ENCODE measurements at places on chromosomes 1 and 21. TPM values are rescaled to one million over a fixed set of nuclear protein-coding genes. Genes with fewer than 3 reads are reported as not detected.

DNA sequence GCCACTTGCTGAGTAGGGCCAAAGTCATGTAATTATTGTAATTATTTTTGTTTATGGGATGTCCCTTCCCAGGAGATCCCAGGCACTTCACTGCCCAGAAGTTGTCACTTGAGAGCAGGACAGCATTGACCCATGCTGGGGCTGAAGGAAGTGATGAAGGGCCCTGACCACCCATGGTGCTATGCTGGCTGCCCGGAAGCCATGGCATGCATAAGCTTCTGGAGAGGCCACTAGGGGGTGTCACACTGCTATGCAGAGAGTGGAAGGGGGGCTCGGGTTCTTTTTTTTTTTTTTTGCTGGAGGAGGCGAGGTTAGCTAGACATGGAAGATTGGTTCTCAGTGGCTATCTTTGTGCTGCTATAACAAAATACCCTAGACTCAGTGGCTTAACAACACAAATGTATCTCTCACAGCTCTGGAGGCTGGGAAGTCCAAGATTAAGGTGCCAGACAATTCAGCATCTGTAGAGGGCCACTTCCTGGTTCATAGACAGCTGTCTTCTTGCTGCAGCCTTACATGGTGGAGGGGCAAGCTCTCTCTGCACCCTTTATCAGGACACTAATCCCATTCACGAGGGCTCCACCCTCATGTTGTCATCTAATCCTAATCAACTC lies 84.9 kb downstream of the CNIH3 start:
- DNase-seq = no peak

GRCh38 chr1:229158341-229158921 lies 112.5 kb upstream of the RAB4A start:
- DNase-seq = peak; percentile 46

DNA sequence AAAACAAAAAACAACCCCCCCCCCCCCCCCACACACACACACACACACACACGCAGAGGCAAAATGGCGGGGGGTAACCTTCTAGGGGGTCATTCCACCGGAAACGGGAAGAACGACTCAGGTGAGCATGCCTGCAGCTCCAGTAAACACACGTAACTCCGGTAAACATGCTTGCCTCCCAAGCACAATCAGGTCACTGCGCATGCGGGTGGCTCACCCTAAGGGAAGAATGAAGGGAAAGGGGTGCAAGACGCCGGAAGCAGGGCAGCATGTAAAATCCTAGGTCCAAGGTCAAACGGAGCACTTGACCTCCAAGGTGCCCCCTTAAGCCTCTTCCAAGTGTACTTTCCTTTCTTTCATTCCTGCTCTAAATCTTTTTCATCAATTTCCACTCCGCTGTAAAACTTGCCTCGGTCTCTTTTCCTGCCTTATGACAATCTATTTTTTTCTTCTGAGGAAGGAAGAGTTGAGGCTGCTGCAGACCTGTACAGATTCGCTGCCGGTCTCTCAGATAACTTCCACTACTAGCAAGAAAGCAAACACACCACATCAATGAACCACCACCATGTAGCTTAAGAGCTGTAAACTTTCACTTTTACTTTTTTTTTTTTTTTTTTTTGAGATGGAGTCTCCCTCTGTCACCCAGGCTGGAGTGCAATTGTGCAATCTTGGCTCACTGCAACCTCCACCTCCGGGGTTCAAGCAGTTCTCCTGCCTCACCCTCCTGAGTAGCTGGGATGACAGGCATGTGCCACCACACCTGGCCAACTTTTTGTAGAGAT lies 21.0 kb upstream of the CBR3 start:
- peak; percentile 67 for DNase-seq

Gene LCE6A
- not detected for total RNA-seq

Gene COL9A2
- total RNA-seq = 5.1 TPM

- DNase-seq = no peak
Measured at GRCh38 chr21:35925497-35925896, 134.8 kb downstream of the SETD4 start.

DNA sequence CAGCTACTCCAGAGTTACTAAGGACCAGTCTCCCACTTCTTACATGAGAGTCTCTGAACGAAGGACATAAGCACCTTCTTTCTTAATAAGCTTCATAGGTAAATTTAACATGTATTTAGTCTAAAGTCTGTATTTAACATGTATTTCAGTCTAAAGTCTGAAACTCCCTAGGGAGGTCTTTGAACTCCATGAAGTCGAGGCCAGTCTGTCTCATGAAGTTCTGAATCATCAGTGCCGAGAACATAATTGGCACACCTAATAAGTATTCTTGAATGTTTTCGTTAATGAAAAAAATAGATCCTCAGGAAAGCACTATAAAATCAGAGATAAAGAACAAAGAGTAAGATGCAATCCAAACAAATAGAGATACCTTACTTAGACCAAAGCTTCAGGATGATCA lies 945.5 kb downstream of the TTLL7 start:
- no peak for DNase-seq

Gene TNNT2
- total RNA-seq = 1.1 TPM

GRCh38 chr1:227459977-227460376 lies 103.4 kb upstream of the ZNF678 start:
- no peak for DNase-seq

- DNase-seq = peak; percentile 76
Measured at GRCh38 chr1:246971090-246971721, 36.7 kb downstream of the ZNF695 start.

DNA sequence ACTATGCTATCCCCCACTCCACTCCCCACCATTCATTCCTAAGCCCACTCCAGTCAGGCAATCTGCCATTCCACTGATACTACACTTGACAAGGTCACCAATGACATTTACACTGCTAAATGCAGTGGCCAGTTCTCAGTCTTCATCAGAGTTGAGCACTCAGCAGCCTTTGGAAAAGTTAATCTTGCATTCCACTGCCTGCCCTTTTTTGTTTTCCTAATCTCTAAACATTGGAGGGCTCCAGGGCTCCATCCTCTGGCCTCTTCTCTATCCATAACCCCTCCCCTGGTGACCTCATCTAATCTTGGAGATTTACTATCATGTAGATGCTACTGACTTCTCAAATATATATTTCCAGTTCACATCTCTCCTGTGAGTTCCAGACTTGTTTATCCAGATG lies 70.9 kb upstream of the S1PR1 start:
- no peak for DNase-seq

DNA sequence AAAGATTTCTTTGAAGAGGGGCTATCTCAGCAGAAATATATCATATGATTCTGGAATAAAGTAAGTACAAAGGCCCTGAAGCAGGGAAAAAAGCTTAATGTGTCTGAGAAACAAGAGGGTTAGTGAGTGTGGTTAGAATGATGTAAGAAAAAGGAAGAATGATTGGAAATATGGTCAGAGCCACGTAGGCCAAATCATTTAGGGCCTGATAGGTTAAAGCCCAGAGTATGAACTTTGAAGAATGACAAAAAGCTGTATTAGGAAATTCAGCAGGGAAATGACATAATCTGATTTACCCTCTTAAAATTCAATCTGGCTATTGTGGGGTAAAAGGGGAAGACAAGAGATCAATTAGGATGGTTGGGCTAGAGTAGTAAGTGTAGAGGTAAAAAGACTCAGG lies 69.0 kb upstream of the MUTYH start:
- no peak for DNase-seq

- DNase-seq = no peak
Measured at GRCh38 chr1:165052936-165053335, 303.6 kb downstream of the LMX1A start.

DNA sequence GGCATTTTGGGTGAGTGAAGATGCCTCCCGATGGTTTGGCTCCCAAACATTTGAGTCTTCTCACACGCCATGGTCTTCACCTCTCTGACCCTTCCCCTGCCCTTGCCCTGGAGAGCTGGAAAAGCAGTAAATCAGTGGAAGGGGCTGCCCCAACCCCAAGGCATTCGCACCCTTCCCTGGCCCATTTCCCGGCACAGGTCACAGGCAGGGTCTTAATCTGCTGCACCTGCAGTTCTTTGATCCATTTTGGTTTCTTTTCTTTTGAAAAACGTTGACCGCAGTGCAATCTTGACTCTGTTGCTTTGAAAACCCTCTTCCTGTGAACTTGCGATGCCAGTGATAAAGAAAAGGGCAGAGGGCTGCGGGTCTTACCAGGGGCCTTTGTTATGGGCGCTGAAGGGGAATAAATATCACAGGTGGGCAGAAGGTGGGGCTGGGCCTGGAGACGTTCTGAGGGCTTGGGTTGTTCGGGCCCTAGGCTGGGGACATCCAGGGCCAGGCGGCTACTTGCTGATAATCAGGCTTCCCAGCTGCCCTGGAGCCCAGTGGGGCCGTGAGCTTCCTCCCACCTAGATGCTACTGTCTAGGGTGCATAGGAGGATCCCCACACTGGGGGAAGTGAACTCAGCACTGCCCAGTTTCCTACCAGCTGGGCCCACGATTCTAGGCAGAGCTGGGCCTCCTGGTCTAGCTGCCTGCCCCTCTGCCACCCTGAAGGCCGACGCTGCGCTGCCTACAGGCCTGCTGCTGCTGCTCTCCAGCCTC lies 38.6 kb upstream of the EPS8L3 start:
- DNase-seq = no peak

Gene ANGPTL3
- not detected for total RNA-seq

- no peak for DNase-seq
Measured at GRCh38 chr1:162233066-162233465, 143.6 kb downstream of the SPATA46 start.

DNA sequence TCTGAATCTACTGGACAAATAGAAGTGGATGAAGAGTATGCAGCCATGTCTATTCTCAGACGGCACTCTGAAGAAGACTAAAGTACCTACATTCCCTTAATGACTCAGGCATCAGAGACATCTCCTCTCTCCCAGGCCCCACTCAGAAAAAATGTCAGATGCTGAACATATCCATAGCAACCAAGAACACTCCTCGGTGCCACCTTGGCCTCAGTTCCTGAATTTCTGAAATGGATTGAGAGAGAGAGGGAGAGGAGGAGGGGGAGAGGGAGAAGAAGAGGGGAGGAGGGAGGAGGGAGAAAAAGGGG lies 16.0 kb upstream of the OVAAL start:
- DNase-seq = no peak

DNA sequence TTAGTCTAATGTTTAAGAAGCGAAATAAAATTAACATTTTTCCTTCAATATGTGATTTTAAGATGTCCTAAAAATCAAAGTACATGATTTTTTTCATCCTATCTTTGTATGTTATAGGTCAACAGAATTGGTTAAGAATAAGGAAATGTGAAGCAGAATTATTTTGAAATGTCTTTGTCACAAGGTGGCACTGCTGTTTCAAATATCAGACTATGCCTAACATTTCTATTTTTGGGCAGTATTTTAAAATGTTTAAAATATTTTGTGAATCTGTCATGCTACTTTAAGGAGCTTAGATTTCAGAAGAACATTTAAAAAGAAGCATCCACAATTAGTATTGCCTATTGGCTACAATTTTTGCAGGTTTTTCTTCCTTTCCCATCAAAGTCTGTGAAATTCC lies 38.7 kb downstream of the AMY1C start:
- no peak for DNase-seq

GRCh38 chr1:181601186-181601950 lies 118.1 kb downstream of the CACNA1E start:
- DNase-seq = no peak

DNA sequence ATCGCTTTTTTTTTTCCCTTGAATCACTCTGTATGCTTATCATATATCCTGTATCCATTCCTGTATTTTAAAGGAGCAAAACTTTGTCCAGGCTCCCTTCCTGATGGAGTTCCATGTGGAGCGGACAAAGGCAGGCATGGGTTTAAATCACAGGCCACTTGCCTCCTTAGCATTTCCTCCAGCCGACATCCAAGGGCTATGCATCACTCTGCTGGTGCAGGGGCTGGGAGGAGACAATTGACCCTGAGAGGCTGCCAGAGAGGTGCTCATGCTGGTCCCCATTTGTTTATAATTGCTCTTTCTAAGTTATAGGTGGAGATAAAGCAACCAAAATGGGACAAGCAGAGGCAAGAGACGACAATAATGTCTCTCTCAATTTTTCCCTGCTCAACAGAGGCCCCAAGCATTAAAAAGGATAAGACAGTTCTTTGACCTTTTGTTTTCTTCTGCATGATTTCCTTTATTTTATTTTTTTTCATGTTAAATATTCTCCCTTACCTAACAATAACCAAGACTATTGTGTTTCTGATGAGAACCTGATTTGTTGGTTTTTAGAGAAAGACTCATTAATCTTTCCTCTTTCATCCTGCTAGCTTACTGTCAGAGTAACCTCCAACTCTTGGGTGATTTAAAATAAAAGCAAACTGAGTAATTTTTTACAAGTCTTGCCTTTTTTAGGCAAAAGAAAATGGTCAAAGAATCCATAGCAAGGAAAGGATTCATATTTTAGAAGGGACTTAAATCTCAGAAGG lies 353.7 kb downstream of the ADGRL2 start:
- DNase-seq = no peak

DNA sequence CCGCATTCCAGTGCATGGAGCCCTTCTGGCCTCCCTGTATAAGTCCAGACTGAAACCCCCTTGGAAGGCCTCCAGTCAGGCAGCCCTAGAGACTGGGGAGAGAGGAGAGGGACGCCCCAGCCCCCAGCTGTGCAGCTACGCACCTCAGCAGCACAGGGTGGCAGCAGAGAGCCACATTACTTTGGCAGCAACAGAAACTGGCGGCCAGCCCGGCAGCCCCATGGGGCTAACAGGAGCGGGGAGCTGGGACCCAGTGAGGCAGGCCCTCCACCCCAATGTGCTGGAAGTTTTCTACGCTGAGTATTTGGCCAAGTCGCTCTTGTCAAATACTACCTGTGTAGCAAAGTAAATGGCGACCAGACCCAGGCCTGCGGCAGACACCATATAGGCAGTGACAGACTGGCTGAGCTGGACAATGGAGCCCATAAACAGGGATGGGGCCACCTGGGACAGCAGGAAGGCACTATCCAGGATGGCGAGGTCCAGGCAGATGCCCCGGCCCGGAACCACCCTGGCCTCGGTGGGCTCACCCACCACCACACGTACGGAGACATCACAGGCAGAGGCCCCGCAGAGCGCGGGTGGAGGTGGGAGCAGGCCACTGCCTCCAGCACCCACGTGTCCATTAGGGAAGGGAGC lies 21.2 kb downstream of the SLC45A3 start:
- DNase-seq = peak; percentile 90

Gene TFF2
- not detected for total RNA-seq

GRCh38 chr1:91099746-91100621 lies 78.1 kb upstream of the ZNF644 start:
- no peak for DNase-seq

DNA sequence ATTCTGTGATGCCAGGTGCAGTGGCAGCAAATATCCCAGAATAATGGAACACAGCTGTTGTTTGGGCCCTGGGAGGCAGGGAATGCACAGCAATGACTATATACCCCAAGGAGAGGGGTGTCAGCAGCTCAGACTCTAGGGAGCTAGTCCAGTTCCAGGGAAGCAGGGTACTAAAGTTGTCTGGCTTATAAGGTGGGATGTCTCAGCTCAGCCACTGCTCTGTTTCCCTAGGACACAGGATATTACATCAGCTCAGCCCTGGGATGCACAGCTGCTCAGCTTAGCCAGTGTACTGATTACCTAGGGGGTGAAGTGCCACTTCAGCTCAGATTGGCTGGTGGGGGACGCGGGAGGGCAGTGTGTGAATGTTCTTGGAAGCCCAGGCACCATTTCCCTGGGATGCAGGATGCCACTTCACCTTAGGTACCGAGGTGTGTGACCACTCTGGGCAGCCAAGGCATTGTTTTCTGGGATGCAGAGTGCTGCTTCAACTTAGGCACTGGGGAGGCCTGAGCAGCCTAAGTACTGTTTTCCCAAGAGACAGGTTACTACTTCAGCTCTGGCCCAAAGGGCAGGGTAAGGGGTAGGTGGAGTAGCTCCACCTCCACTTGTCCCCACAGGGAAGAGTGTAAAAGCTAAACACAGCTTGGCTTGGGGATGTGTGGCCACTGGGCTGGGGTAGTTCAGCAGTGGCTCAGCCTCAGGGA lies 59.4 kb downstream of the DIPK1A start:
- no peak for DNase-seq

GRCh38 chr1:3940754-3941345 lies 40.8 kb upstream of the C1orf174 start:
- DNase-seq = no peak

Gene RGS16
- 0.93 TPM for total RNA-seq
